ENCODE measurements at places on chromosomes 12 and 14.

DNA sequence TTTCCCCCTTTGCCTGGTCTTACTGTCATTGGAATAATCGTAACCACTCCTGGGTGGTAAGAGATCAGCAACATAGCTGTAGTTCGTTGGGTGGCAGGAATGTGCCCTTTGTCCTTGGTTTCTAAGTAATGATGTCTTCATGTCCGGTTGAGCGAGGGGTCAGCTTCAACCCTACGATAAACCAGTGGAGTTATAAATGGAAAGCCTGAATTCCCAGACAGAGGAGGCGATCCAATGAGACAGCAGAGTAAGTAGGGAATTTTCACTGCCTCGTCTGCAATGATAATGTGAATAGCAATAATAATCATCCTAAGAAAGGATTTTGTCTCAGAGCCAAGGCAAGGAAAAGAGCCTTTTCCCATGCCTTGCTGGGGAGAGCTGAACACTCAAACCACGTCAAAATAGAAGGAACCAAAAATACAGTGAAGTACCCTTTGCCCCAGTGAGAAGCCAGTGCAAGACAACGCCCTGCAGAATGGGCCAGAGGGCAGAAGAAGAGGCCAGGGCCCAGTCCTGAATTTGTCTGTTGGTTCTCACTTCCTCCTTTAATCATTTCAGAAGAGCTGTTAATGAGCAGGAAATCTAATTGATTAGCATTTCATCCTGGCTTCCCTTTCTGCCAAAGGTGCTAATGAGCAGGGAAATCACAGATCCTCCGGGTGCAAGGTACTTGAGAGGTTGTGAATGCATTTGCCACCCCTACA lies 330.7 kb downstream of the CACNA1C start:
- no peak for DNase-seq

GRCh38 chr12:21809100-21809499 lies 34.6 kb upstream of the KCNJ8 start:
- DNase-seq = no peak

DNA sequence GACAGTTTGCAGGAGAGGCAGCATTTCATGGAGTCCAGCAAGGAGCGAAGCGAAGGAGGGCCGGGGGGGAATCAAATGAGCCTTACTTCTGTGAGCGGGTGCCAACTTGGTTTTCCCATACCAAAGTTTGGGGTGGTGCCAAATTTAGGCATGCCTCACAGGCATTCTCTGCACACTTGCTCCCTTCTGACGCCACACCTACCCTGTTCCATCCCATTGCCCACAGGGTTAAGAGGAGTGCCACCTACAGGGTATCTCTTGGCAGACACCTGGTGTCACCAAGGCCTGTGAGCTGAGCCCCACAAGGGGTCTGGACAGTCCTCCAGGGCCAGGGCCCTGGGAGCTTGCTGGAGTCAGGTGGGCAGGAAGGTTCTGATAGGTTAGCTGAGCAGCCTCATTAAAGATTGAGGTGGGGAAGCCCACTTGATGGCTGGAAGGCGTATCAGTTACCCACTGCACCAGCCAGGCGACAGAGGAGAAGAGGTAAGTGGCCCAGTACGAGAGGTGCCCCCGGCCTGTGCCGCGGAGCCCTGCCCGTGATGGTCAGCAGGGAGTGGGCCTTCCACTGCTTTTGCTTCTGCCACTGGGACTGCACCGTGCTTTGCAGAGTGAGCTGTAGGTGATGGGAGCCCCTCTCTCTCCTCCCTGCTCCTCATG lies 45.2 kb downstream of the DEGS2 start:
- DNase-seq = no peak

DNA sequence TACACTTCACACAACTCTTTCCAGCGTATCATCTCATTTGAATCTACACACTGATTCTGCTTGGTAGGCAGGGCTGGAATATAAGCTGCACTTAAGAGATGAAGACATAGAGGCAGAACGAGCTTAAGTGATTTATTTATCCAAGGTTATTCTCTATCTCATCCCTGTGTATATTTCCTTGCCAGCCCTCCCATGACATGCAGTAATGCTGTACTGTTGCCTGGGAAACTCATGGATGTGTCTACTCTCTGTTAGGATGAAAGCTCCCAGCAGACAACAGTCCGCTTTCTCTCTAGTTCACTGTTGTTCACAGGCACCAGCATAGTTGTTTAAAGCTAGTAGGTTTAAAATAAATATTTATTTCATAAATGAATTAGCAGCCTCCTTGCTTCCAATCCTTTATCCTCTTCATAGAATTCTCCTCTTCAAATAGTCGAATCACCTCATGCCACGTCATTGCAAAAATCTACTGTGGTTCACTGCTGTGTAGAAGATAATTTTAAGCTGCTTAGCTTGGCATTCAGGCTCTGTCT lies 25.4 kb downstream of the FGF6 start:
- no peak for DNase-seq

GRCh38 chr12:92718483-92718990 lies 15.7 kb downstream of the PLEKHG7 start:
- no peak for DNase-seq

DNA sequence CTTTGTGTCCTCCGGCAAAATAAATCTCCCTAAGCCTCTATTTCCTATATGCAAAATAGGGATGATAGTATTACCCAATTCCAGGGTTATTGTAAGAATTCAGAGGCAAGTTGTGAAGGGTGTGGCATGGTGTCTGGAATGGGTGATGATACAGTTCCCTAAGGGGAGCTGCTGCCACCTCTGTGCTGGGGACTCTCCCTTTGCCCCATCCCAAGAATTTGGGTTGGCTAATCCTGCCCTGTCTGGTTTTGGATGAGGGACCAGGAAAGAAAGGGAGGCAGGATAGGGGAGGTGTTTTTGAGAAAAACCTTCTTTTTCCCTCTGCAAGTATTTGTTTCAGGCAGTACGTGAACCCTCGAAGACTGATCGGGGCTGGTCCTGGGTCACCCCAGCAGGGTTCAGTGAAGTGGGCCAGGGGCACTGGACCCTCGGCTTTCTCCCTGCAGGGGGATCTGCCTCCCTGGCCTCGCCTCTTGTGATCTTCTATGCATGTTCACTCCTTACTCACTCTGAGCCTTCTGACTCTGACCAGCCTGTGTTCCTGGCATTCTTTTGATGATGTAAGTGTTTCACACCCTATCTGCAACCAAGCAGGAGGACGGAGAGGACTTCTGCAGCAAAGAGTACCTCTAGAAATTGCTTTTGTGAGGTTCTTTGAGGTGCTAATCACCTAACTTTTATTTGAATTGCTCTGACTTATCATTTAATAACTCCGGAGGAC lies 60.8 kb downstream of the RASSF3 start:
- DNase-seq = peak; percentile 47

DNA sequence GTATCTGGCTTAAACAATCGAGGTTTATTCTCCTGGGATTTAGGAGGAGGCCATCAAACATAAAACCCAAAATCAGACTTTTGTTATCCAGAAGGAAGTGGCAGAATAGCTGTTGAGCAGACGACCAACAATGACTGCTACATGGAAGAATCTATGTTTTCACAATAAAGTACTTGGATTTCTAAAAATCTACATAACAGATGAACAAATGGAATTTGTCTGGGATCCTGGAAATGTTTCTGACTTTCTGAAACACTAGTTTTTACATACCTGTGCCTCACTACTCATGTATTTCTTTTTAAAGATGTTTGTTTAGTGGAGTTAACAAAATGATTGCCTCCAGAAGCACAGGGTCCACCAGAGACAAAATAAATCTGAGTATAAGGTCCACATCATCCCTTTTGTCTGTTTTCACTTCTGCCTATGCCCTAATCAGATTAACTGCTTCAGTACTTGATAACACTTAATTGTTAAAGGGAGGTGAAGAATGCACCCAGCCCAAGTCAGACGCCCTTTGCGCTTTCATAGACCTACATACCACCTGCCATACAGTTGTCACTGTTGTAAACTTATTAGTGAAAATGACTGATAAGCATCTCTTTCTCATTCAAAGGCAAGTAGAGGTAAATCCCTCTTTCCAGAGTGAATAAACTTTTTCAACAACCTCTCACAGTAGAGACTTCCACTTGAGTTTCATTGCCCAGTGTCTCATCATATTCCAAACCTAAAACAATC lies 164.6 kb downstream of the EGLN3 start:
- DNase-seq = peak; percentile 24

DNA sequence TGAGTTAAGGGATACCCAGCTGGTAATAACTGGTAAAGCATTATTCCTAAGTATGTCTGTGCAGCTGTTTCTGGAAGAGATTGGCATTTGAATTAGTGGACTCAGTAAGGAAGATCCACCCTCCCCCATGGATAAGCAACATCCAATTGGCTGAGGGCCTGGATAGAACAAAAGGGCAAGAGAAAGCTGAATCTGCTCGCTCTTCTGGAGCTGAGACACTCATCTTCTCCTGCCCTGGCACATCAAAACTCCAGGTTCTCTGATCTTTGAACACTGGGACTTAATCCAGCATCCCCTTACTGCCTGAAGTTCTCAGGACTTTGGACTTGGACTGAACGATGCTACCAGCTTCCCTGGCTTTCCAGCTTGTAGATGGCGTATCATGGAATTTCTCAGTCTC lies 63.1 kb upstream of the CNOT2 start:
- no peak for DNase-seq

DNA sequence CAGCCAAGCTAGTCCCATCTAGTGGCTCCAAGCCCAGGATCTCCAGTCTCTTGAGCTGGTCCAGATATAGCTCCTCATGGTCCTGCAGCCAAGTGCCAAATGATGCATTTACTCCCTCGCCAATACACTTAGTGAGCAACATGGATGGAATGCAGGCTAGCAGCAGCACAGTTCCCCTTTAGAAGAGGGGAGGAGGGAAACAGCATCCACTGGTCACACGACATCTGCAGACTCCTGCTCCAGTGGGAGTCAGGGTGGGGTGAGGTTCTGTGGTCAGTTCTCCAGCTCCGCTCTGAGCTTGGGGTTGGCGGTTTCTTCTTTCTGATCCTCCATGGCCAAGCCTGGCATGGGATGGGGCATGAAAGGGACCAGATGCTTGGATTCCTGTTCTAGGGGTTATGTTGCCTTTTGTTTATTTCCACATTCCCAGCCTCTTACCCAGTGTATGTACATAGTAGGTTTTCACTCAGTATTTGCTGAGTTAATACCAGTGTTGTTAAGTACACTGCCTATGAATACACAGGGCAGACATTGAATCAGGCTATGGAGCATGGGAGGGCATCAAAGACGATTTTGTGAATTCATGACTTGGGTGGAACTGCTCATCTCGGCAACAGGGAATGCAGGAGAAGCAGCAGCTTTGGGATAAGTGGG lies 57.3 kb downstream of the GALNT16 start:
- peak; percentile 97 for DNase-seq

- DNase-seq = peak; percentile 70
Observed at GRCh38 chr12:93918262-93918661, 230.1 kb upstream of the PLXNC1 start.

DNA sequence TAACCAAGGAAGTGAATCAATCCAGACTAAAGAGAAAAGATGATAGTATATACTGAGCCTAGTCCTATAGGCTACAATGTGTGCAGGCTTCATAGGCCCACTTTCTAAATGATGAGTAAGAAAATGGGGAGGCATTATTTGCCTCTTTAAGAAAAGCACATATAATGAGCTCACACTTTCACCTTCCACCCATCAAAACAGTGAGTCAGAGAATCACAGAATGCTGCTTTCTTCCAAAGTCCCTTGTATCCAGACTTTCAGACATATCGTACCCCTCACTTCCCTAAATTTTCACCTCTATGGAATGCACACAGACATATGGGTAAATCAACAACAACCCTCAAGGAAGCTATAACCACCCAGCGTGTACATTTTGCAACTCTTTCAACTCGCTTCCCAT lies 286.4 kb upstream of the PRKD1 start:
- peak; percentile 70 for DNase-seq

DNA sequence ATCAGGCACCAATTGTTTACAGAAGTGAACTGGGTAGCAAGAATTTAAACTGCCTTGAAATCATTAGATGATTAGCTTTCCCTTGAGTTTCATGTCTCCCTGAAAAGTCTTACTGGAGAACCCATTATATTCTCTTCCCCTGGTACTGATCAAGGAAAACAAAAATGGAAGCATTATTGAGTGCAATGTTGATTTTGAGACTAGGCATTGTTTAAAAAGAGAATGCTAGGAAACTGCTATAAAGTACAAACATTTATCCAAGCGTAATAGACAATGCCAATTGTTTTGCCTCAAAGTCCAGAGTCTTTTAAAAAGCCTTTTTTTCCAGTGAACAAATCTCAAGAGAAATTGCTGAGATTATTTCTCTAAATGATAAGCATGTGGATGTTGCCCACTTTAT lies 197.0 kb downstream of the CCER1 start:
- DNase-seq = no peak

GRCh38 chr12:51017452-51017851 lies 8.7 kb downstream of the SLC11A2 start:
- DNase-seq = no peak

DNA sequence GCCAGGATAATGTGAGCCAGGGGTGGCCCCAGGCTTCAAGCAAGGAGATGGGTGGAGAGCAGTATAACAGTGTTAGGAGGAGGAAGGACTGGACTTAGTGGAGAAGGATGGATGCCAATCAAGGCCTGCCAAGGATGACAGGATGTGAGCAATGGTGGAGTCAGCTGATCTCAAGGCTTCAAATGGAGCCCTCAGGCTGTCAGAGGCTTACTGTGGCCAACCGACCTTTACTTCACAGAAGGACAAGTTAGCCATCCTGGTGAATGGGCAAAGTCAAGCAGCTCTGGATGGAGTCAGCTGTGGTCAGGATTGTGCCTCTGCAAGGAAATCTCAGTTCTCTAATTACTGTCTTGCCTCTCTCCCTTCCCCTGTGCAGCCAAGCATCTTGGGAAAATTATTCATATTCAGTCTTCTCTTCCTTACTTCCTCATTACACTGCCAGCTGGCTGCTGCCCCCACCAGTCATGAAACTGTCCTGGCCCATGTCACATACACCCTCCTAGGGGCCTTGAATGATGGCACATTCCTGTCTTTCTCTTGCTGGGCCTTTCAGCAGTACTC lies 7.6 kb upstream of the STAT6 start:
- no peak for DNase-seq

DNA sequence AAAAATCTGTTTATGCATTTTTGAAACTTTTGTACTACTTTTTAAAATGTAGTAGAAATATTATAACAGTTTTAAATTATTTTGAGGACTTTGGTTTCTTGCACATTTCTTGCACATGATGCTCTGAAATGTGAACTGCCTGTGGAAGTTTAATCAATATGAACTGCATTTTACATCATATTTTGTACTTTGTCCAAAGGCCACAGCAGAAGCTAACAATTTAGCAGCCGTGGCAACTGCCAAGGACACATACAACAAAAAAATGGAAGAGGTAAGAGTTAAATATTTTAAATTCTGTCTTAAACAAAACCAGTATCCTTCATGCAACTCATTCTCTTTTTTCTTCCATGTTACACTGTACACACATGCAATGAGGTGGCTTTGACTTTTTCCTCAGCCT lies 45.1 kb downstream of the SAV1 start:
- peak; percentile 13 for DNase-seq
